NCI-H2029 (cell line): ENCODE measurements at places on chromosomes 16 and 17.

DNA sequence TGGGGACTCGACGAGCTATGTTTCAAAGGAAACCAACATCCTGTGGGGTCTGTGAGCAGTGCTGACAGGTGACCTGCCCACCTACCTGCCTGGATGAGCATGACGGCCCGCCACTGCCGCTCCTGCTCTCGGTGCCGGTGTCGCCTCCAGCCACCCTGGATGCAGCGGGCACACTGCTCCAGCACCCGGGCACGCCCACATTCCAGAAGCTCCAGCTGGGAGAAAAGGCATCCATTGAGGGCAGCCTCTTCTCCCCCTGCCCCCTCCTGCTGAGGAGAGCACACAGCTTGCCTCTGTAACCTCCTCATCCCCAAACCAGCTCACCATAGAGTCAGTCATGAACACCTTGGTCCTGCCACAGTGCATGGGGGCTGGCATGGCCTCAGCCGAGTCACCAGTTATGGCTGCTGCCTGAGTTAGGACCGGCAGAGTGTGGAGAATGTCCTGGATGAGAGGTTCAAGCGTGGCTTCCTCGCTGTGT, 14.3 kb downstream of the ZNHIT3 start:
- no peak for DNase-seq

- DNase-seq = no peak
Observed at GRCh38 chr16:31138621-31139578, 3.4 kb upstream of the PRSS8 start.

GRCh38 chr16:56989988-56990387, 631 bp downstream of the NLRC5 start:
- no peak for DNase-seq

DNA sequence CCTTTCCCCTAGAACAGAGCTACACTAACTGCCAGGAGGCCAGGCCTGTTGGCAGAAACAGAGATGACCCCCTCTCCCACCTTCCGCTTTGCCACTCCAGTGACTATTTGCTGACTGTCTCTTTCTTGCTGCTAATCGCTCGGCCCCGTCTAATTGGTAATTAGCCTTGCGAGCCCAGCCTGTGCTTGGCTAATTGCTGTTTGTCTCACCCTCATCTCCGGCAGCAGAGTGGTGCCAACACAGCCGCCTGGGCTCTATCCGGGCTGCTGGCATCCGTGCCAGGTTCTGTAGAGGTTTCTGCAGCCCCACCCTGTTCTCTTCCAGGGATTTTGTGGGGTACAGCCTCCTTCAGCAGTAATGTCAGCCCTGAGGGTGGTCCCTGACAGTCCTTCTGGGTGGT, 27.4 kb upstream of the PHB1 start:
- DNase-seq = no peak

GRCh38 chr16:75262800-75263127, 11.3 kb upstream of the BCAR1 start:
- no peak for DNase-seq

DNA sequence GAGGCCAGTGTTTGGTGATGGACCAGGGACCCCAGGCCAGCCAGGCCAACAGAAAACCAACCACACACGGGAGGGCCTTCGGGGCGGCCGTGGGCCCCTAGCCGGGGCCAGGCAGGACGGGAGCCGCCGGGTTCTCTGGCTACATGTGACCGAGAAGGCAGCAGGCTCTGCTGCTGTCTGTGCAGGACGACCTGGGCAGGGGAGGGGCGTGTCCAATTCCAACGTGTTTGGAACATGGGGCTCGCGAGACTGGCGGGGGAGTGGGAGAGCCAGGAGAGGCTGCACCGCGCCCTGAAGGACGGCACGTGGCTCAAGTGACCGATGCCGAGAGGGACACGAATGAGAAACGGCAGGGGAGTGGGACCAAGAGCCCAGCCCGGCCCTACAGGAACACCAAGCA, 75.4 kb downstream of the LMF1 start:
- no peak for DNase-seq

- DNase-seq = no peak
Observed at GRCh38 chr17:68431045-68431608, 26.2 kb downstream of the WIPI1 start.

DNA sequence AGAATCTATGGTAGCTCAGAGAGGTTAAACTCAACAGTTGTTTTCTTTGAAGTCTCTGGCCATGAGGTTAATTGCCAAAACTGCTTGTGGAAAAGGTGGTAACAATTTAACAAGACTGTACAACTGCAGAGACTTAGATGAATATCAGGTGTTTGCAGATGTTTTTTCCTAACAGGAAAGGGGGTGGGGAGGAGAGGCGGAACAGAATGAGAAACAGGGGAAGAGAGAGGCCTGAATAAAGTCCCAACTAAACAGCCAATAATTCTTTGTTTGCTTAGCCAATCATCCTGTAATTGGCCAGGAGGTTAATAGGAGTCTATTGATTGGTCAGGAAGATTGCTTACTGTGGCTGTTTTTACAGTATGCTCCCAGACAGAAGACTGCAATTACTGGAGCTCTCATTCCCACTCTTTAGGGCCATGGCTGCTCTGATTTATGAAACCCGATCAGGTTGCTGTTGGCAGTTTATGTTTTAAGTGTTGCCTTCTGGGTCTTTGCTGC, 249.7 kb upstream of the TBX2 start:
- no peak for DNase-seq
